A549 treated with CpdA at 1 μM for 4 hours (cell line): ENCODE measurements at places on chromosomes 7 and 10. TPM values are rescaled to one million over a fixed set of nuclear protein-coding genes. Genes with fewer than 3 reads are reported as not detected.

The ZNF777 gene
- total RNA-seq: 16.2 to 21.0 TPM (median 20.0 TPM) in 5 replicates

The INTS15 gene
- total RNA-seq: 20.2 to 28.1 TPM (median 26.3 TPM) in 5 replicates

The OR6B1 gene
- not detected in 5 replicates for total RNA-seq

The FAM13C gene
- 0.08 to 0.32 TPM (median 0.14 TPM) in 4 of 5 replicates, not detected in the other for total RNA-seq

The USP6NL gene
- total RNA-seq: 11.3 to 14.0 TPM (median 12.7 TPM) in 5 replicates

The GPR26 gene
- not detected in 5 replicates for total RNA-seq

The MMD2 gene
- total RNA-seq: not detected in 5 replicates

The HOXA11 gene
- total RNA-seq: 0.50 to 0.77 TPM (median 0.68 TPM) in 5 replicates

The LLCFC1 gene
- total RNA-seq: not detected in 5 replicates

The POMZP3 gene
- 18.7 to 25.8 TPM (median 23.5 TPM) in 5 replicates for total RNA-seq

The GBX1 gene
- not detected in 5 replicates for total RNA-seq

The EPO gene
- 0.03 TPM in 1 of 5 replicates, not detected in the others for total RNA-seq

The OPN4 gene
- not detected in 5 replicates for total RNA-seq

The WNT8B gene
- 0.03 to 0.07 TPM in 2 of 5 replicates, not detected in the others for total RNA-seq

The PTF1A gene
- total RNA-seq: not detected in 5 replicates

The IDI2 gene
- 0.13 TPM in 1 of 5 replicates, not detected in the others for total RNA-seq

The TFAM gene
- total RNA-seq: 67.8 to 105 TPM (median 74.7 TPM) in 5 replicates

The TLX1 gene
- not detected in 5 replicates for total RNA-seq

The SLC25A28 gene
- total RNA-seq: 25.8 to 30.3 TPM (median 28.2 TPM) in 5 replicates

The CPA2 gene
- total RNA-seq: 0.08 to 0.20 TPM (median 0.09 TPM) in 3 of 5 replicates, not detected in the others

The AKR1C2 gene
- total RNA-seq: 3,008 to 3,788 TPM (median 3,160 TPM) in 5 replicates

The TNKS2 gene
- total RNA-seq: 16.6 to 23.6 TPM (median 19.9 TPM) in 5 replicates

The MOGAT3 gene
- 0.08 TPM in 1 of 5 replicates, not detected in the others for total RNA-seq

The ZNF487 gene
- 5.8 to 8.2 TPM (median 6.9 TPM) in 5 replicates for total RNA-seq

The CRTAC1 gene
- total RNA-seq: 0.96 to 1.7 TPM (median 1.4 TPM) in 5 replicates

The FGFR2 gene
- 0.20 to 0.99 TPM (median 0.41 TPM) in 5 replicates for total RNA-seq

The GSTO2 gene
- 1.4 to 2.1 TPM (median 1.8 TPM) in 5 replicates for total RNA-seq

The CNNM1 gene
- 17.4 to 21.5 TPM (median 21.1 TPM) in 5 replicates for total RNA-seq

The RBP4 gene
- total RNA-seq: 5.3 to 10.7 TPM (median 7.6 TPM) in 5 replicates

The VPS37D gene
- 2.2 to 5.4 TPM (median 4.5 TPM) in 5 replicates for total RNA-seq

The IMPDH1 gene
- total RNA-seq: 75.0 to 96.8 TPM (median 88.2 TPM) in 5 replicates

The GDF2 gene
- not detected in 5 replicates for total RNA-seq

The ACSM6 gene
- total RNA-seq: not detected in 5 replicates

The WEE2 gene
- 0.03 TPM in 1 of 5 replicates, not detected in the others for total RNA-seq

The PNLIPRP3 gene
- total RNA-seq: not detected in 5 replicates

The SDK1 gene
- total RNA-seq: 0.34 to 0.86 TPM (median 0.59 TPM) in 5 replicates

The OR2A7 gene
- total RNA-seq: not detected in 5 replicates

The LIPK gene
- total RNA-seq: not detected in 5 replicates

The LRIT1 gene
- not detected in 5 replicates for total RNA-seq

The AKR1C8 gene
- total RNA-seq: 0.19 to 0.31 TPM in 2 of 5 replicates, not detected in the others

The C10orf143 gene
- 0.49 to 1.0 TPM (median 0.80 TPM) in 5 replicates for total RNA-seq

The TMEM273 gene
- not detected in 5 replicates for total RNA-seq

The SCART1 gene
- total RNA-seq: 0.15 to 0.40 TPM (median 0.26 TPM) in 5 replicates

The TEX36 gene
- total RNA-seq: not detected in 5 replicates

The CPN1 gene
- total RNA-seq: 0.17 to 0.51 TPM (median 0.24 TPM) in 5 replicates

The TECTB gene
- total RNA-seq: not detected in 5 replicates

The HIP1 gene
- 14.9 to 18.6 TPM (median 17.6 TPM) in 5 replicates for total RNA-seq

The MYOZ1 gene
- 0.08 TPM in 1 of 5 replicates, not detected in the others for total RNA-seq

The SPDYE9 gene
- total RNA-seq: not detected in 5 replicates

The ATOH7 gene
- 0.17 to 0.48 TPM (median 0.31 TPM) in 5 replicates for total RNA-seq
